Activated CD8-positive, alpha-beta memory T cell treated with anti-CD3 and anti-CD28 coated beads, Interleukin-2, amount 10 ng/mL, durations not matched to agents 7 days and 5 days (primary cell): ENCODE measurements at places on chromosomes 12 and 14. TPM values are rescaled to one million over a fixed set of nuclear protein-coding genes. Genes with fewer than 3 reads are reported as not detected.
A peak's percentile ranks its signal among the peaks of the same experiment; 100 is the strongest.

Gene TBC1D30
- total RNA-seq = 0.47 TPM

Gene HSPA2
- total RNA-seq = 7.3 TPM

Gene FAM90A1
- not detected for total RNA-seq

Gene CATSPERB
- 0.29 TPM for total RNA-seq

Gene A2ML1
- not detected for total RNA-seq

Gene TAS2R50
- total RNA-seq = 1.1 TPM

Gene NAV3
- not detected for total RNA-seq

Gene DPPA3
- not detected for total RNA-seq

Gene KIF5A
- total RNA-seq = 1.9 TPM

Gene CPNE6
- 0.12 TPM for total RNA-seq

Gene ASPG
- not detected for total RNA-seq

GRCh38 chr12:107352347-107353081, 259.2 kb upstream of the CRY1 start:
- H3K27me3 ChIP-seq = peaks cover 5% of the 10 kb centered on the region
- DNase-seq = no peak
- H3K36me3 ChIP-seq = peaks cover 3% of the 10 kb centered on the region
- peaks cover 34% of the 10 kb centered on the region for H3K4me1 ChIP-seq

DNA sequence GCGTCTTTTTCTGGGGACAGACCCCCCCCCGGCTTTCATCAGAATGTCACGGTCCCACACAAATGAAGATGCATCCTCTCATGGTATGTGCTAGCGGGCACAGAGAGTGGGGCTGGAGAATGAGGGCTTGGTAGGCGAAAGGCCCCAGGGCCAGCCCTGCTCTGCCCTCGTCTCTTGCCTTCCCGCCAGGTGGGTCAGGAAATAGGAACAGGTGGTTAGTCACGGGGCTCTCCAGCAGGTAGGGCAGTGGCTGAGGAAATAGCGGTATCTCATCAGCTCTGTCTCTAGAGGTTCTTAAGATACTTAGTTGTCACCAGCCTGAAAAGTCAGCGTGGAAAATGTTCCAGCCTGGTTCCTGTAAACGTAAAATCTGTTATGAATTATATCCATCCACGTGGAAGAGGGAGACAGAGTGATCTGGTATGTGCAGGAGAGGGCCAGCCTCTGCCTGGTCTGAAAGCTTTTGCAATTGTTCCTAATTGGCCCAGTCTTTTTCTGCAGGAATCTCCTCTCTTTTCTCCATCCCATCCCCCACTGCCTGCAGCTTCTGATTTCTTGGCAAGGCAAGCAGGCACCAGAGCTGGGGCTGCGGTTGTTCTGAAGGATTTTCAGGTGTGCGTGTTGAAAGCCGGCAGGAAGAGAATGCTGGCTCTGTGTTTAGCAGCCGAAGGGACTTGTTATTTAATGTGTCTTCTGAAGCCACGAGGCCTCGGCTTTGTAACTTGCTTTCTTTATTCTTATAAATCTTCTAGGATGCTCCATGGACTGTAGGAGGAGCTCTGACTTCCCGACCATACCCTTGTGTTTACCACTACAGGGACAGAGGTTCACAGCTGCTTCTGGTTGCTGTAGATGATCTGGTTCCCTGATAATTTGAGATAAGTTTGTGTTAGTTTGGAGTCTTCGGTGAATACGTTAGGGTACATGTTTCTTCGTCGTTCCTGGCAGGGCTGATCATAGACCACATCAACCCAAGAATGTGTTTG, 131.1 kb downstream of the CACNA1C start:
- H3K36me3 ChIP-seq = no peaks in the 10 kb centered on the region
- H3K27me3 ChIP-seq = peaks cover 32% of the 10 kb centered on the region
- DNase-seq = no peak
- no peak overlapping the region for H3K27ac ChIP-seq
- no peaks in the 10 kb centered on the region for H3K4me1 ChIP-seq

DNA sequence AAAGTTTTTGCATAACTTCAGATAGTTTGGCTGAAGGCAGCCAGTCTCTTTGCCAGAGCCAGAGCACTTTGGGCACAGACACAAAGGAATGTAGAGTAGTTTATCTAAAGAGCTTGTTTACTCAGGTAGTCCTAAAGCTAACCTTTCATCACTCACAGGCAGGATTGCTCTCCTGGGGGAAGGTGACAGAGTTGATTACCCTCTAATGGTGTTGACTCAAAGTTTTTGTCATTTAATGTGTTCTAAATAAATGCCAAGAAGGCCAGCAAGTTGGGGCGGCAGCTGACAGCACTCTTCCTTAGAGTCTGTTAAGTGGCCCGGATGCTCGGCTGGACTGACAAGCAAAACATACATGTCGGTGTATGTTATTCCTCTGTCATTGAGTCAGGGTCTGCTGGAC, 9.3 kb upstream of the TAS2R46 start:
- H3K4me1 ChIP-seq = peaks cover 4% of the 10 kb centered on the region
- DNase-seq = no peak
- no peak overlapping the region for H3K27ac ChIP-seq
- peaks cover 16% of the 10 kb centered on the region for H3K36me3 ChIP-seq

DNA sequence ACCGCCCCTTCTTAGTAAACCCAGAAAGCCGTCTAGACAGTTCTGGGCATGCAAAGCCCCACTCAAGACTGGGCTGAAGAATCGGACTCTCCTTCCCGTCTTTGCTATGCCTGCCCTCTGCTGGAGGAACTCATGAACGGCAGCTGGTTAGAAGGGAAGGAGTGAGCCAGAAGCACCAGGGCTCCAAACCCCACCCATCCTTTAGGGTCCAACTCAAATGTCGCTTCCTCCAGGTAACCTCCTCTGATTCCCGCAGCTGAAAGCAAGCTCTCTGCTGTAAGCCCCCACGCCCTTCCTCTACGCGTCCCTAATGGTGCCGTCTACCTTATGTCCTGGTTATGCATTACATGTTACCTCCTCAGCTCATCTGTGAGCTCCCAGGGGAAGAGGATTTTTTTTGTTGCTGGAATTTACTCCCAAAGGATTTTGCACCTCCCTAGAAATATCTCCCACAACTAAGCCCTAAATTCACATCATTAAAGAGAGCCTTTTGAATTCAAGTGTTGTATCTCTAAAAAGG, 59.0 kb upstream of the SCN8A start:
- H3K27me3 ChIP-seq = peaks cover 34% of the 10 kb centered on the region
- DNase-seq = peak; percentile 89
- no peaks in the 10 kb centered on the region for H3K36me3 ChIP-seq
- no peak overlapping the region for H3K27ac ChIP-seq

DNA sequence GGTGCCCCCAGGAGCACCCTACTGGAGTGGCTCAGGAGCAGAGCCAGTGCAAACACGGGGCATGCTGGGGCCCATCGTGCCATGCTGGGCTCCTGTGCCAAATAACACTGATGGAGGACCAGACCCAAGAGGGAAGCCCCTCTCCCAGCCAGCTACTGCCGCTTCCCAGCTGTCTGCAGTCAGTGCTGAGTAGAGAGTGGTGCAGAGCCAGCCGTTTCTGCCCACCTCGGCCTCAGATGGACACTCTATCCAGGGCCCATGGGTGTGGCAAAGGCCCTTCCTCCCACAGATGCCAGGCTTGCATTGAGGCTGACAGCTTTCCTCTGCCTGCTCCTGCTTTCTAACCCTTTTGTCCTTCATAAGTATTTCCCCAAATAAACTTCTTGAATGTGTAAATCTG, 13.2 kb downstream of the CLBA1 start:
- no peaks in the 10 kb centered on the region for H3K4me1 ChIP-seq
- H3K4me3 ChIP-seq = no peak overlapping the region

GRCh38 chr12:98743362-98743953, 98.4 kb downstream of the APAF1 start:
- peak; percentile 78 for DNase-seq
- H3K36me3 ChIP-seq = peaks cover 3% of the 10 kb centered on the region
- H3K4me1 ChIP-seq = peaks cover 62% of the 10 kb centered on the region
- H3K27ac ChIP-seq = peak overlapping the region; percentile 29

DNA sequence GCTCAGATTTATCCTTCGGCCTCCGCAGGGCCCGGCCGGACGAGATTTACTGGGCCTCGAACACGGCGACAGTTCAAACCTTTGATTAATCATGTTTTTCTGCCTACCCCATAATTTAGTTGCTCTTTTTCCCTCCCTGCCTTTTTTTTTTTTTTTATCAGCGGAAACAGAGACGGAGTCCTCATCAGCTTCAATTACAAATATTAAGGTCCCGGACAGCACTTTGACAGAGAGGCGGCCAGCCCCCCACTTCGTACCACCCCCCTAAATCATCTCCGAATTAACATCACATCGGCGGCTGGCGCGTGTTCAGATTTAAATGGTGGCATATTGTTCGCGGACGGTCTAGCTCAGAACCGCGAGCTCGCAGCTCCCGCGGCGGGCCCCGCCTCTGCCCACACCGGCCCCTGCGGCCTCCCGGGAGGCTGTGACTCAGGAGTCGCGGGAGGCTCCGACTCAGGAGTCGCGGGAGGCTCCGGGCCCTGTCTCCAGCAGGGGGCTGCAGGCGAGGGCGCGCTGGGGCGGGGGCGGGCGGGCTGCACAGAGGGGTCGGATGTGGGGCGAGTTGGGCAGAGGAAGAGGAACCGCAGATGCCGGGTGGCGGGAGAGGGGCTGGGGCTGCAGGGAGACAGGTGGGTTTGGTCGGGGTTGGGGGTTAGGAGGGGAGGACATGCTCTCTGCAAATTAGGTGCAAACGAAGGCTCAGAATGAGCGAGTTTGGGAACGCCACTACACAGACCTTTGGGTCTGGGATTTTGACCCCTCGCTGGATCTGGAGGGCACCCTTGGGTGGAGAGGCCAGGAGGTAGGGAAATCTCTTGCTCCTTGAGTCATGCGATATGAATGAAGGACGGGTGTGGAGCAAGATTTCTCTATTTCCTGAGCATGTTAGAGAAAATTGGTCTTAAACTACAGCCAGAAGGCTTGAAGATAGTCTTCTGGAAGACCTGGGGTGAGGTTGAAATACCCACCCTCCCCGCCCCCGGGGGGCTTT, 19.6 kb upstream of the ATP5MC2 start:
- peaks cover 70% of the 10 kb centered on the region for H3K27me3 ChIP-seq
- H3K36me3 ChIP-seq = no peaks in the 10 kb centered on the region
- H3K4me1 ChIP-seq = peaks cover 26% of the 10 kb centered on the region
- DNase-seq = no peak
- peak overlapping the region; percentile 34 for H3K4me3 ChIP-seq

- H3K4me3 ChIP-seq = no peak overlapping the region
- no peak for DNase-seq
- H3K27me3 ChIP-seq = no peaks in the 10 kb centered on the region
- H3K36me3 ChIP-seq = no peaks in the 10 kb centered on the region
Observed at GRCh38 chr12:90111791-90112580, 403.3 kb upstream of the ATP2B1 start.

- no peaks in the 10 kb centered on the region for H3K36me3 ChIP-seq
- H3K27me3 ChIP-seq = no peaks in the 10 kb centered on the region
- H3K4me3 ChIP-seq = no peak overlapping the region
- DNase-seq = no peak
Observed at GRCh38 chr14:68599896-68600610, 192.8 kb downstream of the ZFP36L1 start.

DNA sequence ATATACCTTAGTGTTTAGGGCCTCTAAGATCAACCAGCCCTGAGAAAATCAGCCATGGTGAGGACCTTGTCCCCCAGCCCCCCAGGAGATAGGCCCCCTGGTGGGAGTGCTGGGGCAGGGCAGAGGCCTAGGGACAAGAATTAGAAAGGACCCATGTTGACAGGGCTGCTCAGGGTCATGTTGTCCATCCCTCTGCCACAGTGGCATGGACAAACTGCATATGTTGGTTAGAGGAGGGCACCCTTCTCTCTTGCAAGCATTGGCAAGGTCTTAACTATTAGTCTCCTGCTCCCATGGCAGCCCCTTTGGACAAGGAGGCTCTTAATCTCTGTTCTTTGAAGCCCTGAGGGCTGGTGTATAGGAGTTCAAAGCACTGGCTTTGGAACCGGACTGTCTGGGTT, 755 bp upstream of the PTPN6 start:
- peak overlapping the region; percentile 96 for H3K27ac ChIP-seq
- H3K4me3 ChIP-seq = peak overlapping the region; percentile 93
- DNase-seq = peak; percentile 74
- peaks cover 30% of the 10 kb centered on the region for H3K36me3 ChIP-seq
- peaks cover 76% of the 10 kb centered on the region for H3K4me1 ChIP-seq

DNA sequence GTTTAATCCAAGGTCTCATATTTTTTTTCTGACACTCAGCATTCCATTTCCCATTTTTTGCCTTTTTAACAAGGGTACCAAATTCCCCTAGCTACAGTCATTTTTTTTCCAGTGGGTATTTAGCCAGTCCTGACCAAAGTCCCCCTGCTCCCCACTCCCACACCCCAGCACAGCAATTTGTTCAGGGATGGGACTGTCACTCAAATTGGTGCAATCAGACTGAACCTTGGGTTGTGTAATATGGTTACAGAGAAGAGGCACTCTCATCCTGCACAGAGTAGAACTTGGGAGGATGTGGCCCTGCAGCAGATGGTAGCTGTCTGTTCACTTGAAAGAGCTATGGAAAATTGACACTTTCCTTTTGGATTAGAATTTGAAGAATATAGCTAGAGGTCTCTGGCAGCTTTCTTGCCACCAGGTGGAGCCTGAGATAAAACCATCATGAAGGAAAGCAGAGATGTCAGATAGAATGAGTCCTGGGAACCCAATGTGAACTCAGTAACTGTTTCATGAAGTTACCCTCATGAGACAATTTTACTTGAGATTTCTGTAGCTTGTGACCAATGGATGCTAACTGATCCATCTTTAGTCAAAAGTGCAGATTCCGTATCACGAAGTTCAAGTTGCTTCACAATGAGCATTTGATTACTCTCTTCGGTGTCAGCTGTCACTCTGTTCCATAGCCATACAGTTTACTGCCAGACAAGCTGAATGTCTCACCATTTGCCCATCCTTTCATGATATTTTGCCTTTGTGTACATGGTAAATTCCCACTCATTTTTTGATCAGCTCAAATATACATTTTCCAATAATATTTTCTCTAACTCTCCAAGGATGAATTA, 394.0 kb upstream of the SYT1 start:
- no peaks in the 10 kb centered on the region for H3K4me1 ChIP-seq
- DNase-seq = no peak
- no peaks in the 10 kb centered on the region for H3K27me3 ChIP-seq
- no peak overlapping the region for H3K27ac ChIP-seq

- no peaks in the 10 kb centered on the region for H3K27me3 ChIP-seq
- peaks cover 15% of the 10 kb centered on the region for H3K4me1 ChIP-seq
- no peak overlapping the region for H3K27ac ChIP-seq
Observed at GRCh38 chr12:3959799-3960560, 86.8 kb upstream of the PARP11 start.

- H3K27me3 ChIP-seq = no peaks in the 10 kb centered on the region
- no peak overlapping the region for H3K27ac ChIP-seq
- peaks cover 19% of the 10 kb centered on the region for H3K4me1 ChIP-seq
Observed at GRCh38 chr12:49636979-49637755, 13.8 kb downstream of the PRPF40B start.

GRCh38 chr12:54419088-54419887, at the start of gene ITGA5:
TSS of gene ITGA5 (minus strand) at chr12:54419266. CDS start at chr12:54419198, 68 bp downstream.
- H3K27me3 ChIP-seq = peaks cover 36% of the 10 kb centered on the region
- peaks cover 5% of the 10 kb centered on the region for H3K36me3 ChIP-seq
- H3K4me3 ChIP-seq = peak within 1 kb of the TSS; percentile 88

DNA sequence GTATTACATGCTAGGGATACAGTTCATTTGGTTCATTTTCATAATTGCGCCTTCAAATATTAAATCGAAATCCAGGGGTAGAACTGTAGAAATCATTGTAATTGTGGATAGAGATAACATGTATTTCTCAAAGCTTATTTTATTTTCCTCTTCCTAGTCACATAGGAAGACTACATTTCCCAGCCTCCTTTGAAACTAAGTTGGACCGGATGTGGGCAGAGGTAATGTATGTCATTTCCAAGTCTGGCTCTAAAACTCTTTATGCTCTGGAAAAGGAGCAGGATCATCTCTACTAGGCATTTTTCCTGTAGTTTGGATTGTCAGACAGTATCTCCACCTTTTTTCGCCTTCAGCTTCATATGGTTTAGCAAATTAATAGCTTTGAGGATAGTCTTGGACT, 70.1 kb upstream of the CRY1 start:
- no peaks in the 10 kb centered on the region for H3K36me3 ChIP-seq
- no peak overlapping the region for H3K27ac ChIP-seq
- no peak overlapping the region for H3K4me3 ChIP-seq
